ENCODE measurements at places on chromosomes 2 and 18.

GRCh38 chr2:108920686-108921085, 68.3 kb downstream of the EDAR start:
- no peak for DNase-seq

DNA sequence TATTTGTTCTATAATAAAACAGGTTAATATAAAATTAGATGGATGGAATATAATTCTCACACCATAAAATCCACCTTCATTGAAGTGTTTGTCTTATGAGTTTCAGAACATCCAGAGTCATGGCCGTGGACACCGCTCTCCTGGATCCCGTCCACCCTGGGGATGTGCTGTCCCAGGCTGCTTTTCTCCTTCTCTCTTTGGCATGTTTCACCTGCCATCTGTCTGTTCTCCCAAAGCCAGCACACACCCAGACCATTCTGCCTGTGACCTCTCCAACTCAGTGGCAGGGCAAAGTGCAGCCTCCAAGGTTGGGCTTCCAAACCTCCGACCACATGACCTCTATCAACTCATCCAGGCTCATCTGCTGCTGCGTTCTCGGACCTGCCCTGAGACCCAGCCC, 104.7 kb downstream of the MYT1L start:
- no peak for DNase-seq

DNA sequence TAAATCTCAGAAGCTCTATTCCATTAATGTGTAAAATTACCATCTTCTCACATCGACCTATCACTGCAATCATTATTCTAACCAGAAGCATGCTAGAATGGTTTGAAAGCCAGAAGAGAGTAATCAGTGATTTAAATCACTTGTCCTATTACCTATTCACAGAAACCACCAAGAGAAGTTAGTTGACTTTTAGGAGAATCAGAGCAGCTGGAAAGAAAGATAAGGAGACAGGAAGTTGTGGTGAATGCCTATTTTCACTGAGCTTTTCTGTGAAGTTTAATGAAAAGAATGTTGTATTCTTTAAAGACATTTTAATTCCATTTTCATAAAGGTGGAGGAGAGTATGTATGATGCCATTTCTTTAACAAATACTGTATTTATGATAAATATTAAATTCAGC, 352.6 kb upstream of the CRIM1 start:
- no peak for DNase-seq

DNA sequence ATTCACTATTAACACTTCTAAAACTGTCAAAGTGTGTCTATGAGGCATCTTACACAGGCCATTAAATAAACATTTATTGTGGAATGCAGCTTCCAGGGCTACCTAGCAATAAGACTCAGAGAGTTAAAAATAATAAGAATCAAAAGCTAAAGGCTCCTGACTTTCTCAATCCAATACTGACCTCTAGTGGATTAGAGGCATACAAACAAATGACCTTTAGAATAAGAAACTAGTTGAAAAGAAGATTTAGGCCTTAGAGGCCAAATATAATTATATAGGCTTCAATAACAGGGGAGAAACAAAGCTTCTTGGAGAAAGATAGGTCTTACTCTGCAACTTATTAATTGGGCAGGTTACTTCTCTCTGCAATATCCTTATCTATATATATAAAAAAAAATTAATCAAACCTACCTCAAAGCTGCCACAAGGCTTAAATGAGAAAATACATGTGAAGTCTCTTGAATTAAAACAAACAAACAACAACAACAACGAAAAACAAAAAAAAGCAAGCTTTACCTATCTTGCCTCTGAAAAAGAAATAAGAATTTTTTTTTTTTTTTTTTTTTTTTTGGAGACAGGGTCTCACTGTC, 246.1 kb downstream of the EXOC6B start:
- DNase-seq: peak; percentile 40

GRCh38 chr2:210568108-210568507, 11.7 kb downstream of the CPS1 start:
- DNase-seq: no peak

GRCh38 chr2:27175330-27175729, 26.5 kb downstream of the TCF23 start:
- DNase-seq: no peak

DNA sequence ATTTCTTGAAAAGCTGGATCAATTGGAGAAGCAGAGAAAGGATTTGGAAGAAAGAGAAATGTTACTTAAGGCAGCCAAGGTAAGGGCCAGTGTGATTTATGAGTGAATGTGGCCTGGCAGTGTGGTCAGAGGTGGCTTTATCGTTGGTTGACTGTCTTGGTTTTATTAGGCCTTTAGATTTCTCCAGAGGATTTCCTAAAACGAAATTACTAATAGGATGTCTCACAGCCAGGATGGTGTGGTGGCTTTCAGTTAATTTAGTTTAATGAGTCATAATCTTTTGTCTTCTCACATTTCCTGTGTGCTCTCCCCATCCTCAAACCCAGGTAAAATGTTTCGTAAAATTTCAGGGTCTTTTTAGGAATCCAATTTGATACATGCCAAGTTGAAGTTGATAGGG, 100.8 kb downstream of the TAF4B start:
- no peak for DNase-seq

- DNase-seq: peak; percentile 46
Observed at GRCh38 chr2:158034198-158034866, 67.3 kb upstream of the UPP2 start.

GRCh38 chr18:37471637-37472036, 94.0 kb downstream of the CELF4 start:
- no peak for DNase-seq

DNA sequence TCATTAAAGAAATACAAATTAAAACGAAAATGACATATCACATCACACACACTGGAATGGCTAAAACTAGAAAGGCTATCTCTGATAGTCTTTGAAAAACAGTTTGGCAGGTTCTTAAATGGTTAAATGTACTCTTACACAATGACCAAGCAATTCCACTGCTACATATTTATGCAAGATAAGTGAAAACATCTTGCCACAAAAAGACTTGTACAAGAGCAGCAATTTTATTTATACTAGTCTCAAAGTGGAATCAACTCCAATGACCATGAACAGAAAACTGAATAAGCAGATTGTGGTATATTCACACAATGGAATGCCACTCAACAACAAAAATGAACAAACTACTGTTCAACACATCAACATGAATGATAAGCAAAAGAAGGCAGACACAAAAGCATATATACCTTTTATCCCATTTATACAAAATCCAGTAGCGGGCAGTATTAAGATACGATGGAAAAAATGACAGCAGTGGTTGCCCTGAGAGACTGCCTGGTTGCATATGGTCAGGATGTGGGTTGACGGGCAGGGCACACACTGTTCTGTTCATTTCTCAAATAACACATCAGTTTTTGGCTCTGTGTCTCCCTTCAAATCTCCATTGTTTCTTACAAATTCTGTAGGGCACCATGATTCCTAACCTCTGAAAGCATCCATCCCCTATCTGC, 25.4 kb downstream of the SP100 start:
- DNase-seq: no peak

GRCh38 chr2:173355132-173355865, 627 bp downstream of the CDCA7 start:
- DNase-seq: peak; percentile 55

DNA sequence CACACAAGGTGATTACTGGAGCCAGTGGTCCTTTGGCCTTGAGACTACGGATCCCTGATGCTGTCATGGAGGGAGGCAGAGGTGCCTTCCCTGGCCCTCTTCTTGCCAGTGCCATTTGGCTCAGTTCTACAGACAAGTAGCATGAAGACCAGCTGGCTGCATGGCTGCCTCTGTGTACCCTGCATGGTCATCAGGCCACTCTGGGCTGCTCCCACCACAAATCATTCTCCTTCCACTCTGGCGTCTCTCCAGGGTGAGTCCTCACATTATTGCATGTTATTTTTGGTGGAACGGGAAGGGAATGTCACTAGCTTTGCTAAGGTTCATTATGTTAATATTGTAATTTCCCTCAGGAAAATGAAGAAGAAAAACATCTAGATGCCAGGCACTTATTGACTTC, 229.8 kb downstream of the VAPA start:
- DNase-seq: no peak

DNA sequence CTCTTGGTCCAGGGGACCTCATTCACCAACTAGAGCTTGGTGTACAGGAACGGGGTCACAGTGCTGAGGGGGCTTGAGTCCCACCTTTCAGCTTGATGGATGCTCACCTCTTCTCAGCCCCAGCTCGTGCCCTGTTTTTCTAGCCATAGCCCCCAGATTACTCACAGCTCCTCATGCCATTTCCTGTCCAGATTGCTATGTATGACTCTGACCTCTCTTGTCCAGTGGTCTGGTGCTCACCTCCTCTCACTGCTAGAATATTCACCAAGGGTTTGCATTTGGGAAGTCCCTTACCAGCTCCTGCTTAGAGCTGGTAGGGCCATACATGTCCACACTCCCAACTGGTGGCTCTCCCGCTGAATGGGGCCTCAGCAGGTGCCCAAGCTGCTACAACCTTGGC, 5.9 kb downstream of the LBX2 start:
- no peak for DNase-seq

DNA sequence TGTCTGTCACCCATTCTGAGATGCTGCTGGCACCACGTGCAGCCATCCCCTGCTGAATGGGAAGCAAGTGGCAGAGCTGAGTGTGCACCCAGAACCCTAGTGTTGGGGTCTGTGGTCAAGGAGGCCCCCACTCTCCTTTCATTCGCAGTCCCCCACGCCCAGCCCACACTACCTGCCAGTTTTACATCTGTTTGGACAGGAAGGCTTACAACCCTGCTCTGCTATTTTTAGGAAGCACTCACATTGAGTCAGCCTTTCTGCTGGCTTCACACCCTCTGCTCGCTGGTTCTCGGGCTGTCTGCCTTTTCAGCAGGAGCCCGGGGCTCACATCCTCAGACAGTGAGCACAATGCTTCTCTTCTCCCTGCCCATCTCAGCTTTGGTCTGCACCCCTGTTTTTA, 10.7 kb upstream of the ADCY3 start:
- no peak for DNase-seq

DNA sequence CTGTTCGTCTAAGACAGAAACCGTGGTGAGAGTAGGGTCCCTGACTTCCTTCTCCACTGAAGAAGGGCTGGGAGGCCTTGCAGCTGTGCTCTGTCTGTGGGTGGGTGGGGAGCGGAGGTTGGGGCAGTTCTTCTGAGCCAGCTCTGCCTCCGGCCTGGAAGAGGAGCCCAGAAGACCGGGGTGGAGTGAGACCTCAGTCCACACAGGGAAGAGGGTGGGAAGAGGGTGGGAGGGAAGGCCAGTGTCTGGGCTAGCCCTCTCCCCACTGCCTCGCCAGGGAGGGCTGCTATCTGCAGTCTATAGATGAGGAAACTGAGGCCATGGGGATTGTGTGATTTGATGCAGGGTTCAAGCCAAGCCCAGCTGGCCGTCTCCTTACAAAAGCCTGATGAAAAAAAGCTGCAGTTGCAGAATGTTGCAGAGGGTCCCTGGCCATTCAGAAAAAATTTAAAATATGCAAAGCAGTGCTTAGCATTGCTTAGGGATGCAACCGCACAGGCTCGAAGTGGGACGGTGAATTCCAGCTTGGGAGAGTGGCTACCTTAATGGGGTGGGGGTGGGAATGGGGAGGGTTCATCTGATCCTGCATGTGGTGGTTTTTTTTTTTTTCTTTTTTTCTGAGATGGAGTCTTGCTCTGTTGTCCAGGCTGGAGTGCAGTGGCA, 181.6 kb upstream of the HS6ST1 start:
- DNase-seq: no peak

Measured in hindlimb muscle (tissue), 1 donor.